Liver (tissue), 10 donors: ENCODE measurements at places on chromosomes 5 and 9.

GRCh38 chr5:58683567-58683966, 100.7 kb downstream of the RAB3C start:
- DNase-seq = no peak

GRCh38 chr9:133045132-133045531, 14.3 kb downstream of the GTF3C5 start:
- DNase-seq = no peak

GRCh38 chr5:124736805-124737188, 9.6 kb downstream of the ZNF608 start:
- no peak for DNase-seq

DNA sequence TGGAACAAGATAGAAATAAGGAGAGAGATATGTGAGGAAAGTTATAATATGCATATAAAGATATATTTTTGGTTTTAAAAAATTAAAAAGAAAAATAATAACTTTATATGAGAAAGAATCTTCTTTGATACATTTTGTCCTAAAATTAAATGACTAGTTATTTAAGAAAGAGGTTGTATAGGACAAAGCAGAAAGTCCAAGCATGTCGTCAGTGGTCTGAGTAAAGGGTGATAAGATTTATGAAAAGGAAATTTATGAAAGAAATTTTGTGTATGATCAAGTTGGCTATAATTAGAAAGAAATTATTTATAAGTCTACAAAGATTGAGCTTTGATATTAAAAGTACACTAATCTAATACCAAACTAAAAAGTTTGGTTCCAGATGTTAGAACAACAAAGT, 32.0 kb downstream of the GTF3C4 start:
- no peak for DNase-seq

GRCh38 chr9:103139891-103140290, 144.8 kb downstream of the CYLC2 start:
- no peak for DNase-seq

- DNase-seq = no peak
These were observed 12.5 kb downstream of the ARHGEF28 start for GRCh38 chr5:73638344-73639095.

DNA sequence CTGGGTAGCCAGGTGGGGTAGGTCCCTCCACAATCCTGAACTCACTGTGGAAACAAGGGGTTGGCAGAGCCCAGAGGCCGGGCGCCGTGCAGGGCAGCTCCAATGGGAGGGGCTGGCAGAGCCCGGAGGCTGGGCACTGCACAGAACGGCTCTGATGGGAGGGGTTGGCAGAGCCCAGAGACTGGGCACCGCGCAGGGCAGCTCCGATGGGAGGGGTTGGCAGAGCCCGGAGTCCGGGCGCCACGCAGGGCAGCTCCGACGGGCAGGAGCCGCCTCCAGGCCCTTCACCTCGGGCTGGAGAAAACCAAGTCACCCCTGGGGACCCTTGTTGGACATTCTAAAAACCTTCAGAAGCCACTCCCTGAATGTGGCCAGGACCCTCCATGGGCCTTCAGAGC, 9.3 kb downstream of the NACC2 start:
- DNase-seq = no peak

- no peak for DNase-seq
These were observed 183.2 kb upstream of the MAP3K1 start for GRCh38 chr5:56632199-56632598.

DNA sequence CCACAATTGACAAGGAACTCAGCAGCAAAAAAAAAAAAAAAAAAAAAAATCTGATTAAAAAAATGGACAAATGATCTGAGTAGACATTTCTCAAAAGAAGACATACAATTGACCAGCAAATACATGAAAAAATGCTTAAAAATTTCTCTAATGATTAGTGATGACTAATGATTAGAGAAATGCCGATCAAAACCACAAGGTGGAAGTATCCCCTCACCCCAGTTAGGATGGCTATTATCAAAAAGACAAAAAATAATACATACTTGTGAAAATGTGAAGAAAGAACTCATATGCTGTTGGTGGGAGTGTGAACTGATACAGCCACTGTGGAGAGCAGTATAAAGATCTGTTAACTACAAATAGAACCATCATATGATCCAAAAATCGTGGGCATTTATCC, 245.3 kb downstream of the OSTF1 start:
- DNase-seq = no peak

GRCh38 chr9:117076571-117077290, 338.1 kb downstream of the ASTN2 start:
- no peak for DNase-seq

- peak; percentile 39 for DNase-seq
These were observed 423.8 kb downstream of the SPOCK1 start for GRCh38 chr5:137075163-137075970.

DNA sequence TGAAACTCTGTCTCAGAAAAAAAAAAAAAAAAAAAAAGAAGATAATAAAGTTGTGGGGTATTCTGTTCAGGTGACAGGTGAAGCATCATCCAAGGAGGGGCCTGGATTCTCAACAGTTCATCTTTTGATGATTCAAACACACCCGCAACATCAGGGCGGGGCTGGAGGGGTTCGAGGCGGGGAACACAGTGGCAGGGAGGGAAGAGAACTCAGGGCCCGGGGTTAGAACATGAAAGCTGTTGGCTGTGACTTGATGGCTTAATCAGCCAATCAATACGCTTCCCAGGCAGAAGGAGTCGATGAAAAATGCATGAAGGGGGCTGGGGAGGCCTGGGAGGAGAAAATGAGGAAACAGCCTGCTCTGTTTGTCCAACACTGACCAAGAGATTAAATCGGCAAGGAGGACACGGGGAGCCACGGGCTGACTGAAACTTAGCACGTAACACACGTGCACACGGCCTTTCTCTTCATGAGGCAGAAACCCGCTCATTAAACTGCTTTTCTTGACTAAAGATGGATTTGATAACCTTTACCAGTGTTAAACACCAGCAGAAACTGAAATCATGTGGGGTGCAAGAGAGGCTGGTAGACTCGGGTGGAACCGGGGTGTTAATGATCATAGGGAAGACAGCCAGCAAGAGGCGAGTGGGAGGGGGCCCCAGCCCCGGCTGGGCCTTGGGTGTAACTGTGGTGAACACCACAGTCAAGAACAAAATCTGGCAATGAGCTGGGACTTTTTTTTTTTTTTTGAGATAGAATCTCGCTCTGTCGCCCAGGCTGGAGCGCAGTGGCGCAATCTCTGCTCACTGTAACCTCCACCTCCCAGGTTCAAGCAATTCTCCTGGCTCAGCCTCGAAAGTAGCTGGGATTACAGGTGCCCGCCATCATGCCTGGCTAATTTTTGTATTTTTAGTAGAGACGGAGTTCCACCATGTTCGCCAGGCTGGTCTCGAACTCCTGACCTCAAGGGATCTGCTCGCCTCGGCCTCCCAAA, 105.7 kb upstream of the RAPGEF1 start:
- no peak for DNase-seq

DNA sequence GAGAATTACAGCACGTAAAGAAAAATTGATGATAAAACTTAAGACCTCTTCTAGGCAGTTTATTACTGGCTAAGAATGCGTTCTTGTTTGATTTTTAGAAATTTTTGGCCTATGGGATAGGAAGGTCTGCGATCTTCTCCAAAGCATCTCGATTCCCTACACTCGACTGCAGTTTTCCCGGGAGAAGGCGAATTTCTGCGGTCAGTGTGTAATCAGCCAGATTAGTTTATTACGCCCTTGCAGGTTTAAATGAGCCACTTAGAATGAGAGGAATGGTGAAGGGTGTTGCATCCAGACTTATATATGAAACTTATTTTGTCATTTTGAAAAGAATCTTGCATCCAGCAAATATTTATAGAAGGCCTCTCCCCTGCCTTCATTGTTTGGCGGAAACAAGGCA, 1.2 kb downstream of the MTAP start:
- DNase-seq = no peak

- no peak for DNase-seq
These were observed 352.3 kb downstream of the TMEM161B start for GRCh38 chr5:87916320-87916719.

- DNase-seq = no peak
These were observed 111.7 kb upstream of the MSX2 start for GRCh38 chr5:174612686-174613085.

DNA sequence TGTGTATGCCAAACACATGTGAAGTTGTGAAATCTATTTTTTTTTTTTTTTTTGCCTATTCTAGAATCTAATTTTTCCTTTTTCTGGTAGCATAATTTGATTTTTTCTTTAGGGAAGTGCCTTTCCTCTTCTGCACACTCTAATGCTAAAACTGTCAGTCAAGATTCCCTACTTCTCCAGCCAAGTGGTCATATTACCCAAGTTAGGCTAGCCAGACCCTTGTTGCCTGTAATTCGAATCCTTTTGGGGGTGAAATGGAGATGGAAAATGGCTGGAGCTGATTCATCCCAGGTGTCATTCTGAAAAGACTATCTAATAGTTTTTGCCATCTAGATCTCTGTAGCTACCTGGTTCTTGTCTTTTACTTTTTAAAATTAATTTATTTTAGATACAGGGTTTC, 24.8 kb upstream of the UBAP1 start:
- DNase-seq = no peak

GRCh38 chr5:90387508-90387907, 22.0 kb downstream of the CETN3 start:
- DNase-seq = no peak
